ENCODE measurements at places on chromosomes 16 and 17.
A peak's percentile ranks its signal among the peaks of the same experiment; 100 is the strongest.

DNA sequence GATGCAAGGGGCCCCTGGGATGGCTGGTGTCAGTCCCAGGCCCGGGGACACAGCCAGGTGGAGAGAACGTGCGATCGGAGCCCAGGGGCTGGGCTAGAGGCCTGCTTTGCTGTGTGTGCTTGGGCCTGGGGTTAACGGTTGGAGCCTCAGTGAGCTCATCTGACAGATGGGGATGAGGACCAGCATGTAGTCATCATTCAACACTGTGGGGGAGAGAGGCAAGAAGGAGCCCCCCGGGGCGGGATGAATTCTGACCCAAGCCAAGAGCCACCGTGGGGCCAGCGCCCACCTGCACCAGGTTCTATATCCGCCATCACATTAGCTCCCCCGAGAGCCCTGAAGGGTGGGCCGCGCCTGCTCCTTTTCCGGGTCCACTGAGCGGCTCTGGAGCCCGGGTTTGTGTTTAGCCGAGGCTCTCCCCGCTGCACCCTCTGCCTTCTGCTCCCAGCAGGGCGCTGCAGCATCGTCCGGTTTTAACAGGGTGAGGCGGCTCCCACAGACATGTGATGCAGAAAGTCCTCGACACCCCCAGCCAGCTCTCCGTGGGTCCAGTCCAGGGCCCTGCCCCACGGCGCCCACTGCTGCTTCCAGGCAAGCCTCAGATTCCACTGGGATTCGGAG lies 365.7 kb downstream of the SEC14L1 start:
- no peak for DNase-seq

DNA sequence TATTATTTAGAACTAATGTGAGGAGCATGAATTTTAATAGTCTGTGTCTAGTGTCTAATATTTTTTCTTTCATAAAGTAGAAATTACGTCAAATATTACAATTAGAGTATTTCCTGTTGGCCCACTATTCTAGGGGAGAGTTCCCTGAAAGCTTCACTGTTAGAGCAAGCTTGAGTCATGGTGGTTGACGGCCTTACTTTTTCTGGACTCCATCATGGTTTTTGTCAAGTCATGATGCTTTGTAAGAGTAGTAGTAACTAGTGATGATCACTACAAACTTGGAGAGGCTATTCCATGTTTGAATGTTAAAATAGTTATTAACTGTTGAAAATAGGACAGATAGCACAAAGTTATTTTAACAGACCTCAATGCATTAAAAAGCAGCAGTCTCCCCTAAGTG lies 1.7 kb downstream of the PSMD11 start:
- DNase-seq: no peak

DNA sequence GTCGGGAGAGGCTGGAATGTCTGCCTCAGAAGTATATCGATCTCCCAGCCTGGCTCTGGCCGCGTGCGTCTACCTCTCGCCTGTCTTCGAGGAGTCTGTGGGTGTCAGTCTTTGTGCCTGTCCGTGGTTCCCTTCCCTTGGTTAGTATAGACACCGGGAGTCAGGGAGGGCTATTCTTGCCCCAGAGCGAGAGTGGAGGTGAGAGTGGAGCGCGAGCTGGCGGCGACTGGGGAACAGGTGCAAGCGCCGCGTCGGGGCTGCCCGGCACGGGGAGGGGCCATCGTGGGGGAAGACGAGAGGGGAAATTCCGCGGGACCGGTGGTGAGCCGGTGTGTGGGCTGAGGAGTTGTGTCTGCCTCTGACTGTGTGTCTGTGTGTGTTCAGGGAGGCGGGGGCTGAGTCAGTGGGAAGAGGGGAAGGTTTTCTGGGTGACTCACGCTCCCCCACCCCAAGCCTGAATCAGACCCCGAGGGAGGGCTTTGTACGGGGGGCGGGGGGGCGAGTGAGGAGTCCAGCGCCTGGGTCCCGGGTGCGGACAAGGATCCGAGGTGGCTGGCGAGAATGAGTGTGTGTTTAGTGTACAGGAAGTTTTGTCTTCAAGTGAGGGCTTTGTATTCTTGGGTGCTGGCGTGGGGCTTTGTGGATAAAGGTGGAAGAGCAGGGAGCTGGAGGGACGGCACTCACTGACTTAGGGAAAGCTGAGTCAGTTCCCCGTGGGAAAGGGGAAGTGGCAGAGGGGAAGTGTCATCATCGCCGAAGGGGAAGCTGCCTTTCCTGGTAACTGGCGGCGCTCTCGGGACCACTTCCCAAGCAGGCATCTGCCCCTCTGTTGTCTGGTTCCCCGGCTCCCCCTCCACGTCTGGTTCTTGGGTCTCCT lies 8.6 kb downstream of the KDM6B start:
- peak; percentile 84 for DNase-seq

DNA sequence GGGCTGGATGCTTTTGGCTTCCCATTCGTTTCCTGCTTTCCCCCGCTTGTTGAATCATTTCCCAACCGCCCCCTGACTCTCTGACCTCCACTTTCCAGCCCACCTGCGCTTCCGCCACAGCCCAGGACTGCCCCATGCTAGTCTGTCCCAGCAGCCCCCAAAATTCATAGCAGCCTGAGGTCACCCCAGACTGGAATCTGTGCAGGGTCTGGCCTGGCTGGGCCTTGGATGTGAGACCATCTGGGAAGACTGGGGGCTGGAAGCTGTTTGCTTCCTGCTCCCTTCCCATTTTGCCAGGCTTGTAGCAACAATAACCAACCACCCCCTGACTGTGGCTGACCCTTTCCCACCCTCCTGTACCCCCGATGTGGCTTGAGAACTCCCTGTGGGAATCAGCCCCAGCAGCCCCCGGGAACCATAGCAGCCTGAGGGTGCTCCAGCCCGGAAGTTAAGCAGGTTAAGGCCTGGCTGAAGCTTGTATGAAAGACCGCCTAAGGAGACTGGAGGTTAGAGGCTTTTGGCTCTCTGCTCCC lies 2290.8 kb downstream of the TP53TG3F start:
- DNase-seq: no peak

- no peak for DNase-seq
Measured at GRCh38 chr16:2460916-2461315, 1.0 kb downstream of the TEDC2 start.

DNA sequence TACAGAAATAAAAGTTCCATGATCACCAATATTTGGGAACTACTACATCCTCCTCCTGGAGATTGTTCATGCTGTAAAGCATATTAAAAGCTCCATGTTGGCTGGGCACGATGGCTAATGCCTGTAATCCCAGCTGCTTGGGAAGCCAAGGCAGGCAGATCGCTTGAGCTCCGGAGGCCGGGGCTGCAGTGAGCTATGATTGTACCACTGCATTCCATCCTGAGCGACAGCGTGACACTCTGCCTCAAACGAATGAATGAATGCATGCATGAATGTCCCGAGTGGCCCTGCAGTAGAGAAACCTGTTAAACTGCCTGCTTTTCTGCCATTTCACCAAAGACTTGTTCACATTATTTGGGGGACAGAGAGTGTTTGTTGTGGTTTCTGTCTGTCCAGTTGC lies 15.0 kb downstream of the CNEP1R1 start:
- no peak for DNase-seq

DNA sequence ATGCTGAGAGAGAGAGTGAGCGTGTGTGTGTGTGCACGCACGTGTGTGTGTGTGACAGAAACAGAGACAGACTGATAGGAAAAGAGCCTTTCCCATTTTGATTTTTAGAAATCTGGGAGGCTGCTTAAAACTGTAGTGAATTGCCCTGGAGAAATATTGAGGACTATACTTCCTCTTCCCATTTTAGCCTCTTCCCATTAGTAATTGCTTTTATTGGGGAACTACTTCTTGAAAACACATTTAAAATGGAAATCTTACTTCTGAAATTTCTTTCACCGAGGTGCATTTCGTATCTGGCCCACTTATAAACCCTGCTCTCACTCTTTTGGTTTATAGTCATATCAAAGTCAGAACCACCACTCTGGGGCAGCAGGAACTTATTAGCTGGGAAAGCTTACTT lies 47.1 kb downstream of the NUP93 start:
- no peak for DNase-seq

GRCh38 chr17:39952680-39953470 lies 9.9 kb upstream of the GSDMA start:
- peak; percentile 95 for DNase-seq

GRCh38 chr16:725041-725376 lies 1.2 kb downstream of the CCDC78 start:
- DNase-seq: no peak

GRCh38 chr17:28101919-28102318 lies 59.4 kb downstream of the NLK start:
- no peak for DNase-seq

DNA sequence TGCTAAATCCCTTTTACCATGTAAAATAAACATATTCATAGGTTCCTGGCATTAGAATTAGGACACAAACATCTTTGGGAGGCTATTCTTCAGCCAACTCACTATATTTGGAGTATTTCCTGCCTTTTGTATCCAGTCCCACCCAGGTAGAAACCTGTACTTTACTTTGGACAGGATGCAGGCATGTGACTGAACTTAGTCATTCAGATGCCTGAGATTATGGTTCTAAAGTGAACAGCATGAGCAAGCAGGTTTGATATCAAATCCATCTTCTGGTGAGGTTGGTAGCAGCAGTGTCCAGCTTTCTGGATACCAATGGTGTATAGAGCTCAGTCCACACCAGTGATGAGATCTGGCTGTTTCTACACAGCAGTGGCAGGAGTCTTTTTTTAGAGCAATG lies 20.2 kb downstream of the CA10 start:
- DNase-seq: no peak

GRCh38 chr16:29148867-29149272 lies 164.0 kb downstream of the LAT start:
- peak; percentile 70 for DNase-seq

DNA sequence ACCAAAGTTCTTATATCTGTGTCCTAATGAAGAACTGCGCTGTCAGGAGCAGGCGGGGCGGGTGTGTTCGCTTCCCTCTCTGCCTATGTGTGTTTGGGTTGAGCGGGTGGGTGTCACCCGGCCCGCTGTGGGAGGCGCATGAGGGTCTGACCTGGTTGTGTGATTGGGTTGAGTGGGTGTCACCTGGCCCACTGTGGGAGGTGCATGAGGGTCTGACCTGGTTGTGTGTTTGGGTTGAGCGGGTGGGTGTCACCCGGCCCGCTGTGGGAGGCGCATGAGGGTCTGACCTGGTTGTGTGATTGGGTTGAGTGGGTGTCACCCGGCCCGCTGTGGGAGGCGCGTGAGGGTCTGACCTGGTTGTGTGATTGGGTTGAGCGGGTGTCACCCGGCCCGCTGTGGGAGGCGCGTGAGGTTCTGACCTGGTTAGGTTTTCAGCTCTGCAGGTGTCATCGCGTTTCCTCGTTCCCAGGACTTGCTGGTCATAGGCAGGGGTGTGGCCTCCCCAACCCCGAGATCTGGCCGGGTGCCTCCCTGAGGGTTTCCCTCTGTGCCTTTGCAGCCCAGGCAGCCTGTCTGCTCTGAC lies 69.6 kb upstream of the ZNF750 start:
- no peak for DNase-seq

DNA sequence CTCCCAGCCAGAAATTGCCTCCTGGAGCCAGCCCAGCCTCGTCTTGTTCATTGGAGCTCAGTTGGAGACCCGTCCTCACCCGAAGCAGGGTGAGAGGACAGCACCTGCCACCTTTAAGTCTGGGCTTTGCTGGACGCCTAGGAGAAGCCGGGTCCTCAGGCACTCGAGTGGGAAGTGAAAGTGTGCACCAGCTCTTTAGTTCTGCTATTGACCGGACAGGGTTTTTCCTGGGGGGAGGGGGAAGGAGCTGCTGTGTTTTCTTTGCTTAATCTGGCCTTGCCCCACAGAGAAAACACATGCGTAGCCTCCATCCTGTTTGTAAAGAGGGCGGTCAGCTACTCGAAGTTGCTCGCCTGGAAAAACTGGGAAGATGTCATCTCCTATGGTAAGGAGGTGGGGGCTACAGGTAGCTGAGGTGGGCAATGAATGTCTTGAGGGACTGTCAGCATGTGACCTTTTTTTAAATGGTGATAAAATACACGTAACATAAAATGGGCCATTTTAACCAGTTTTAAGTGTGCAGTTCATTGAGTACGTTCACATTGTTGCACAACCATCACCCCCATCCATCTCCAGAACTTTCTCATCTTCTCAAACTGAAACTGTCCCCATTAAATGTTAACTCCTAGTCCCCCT lies 34.4 kb downstream of the CMIP start:
- no peak for DNase-seq

- no peak for DNase-seq
Measured at GRCh38 chr16:88005181-88005581, 53.9 kb downstream of the BANP start.
